ENCODE measurements at places on chromosomes 4 and X. TPM values are rescaled to one million over a fixed set of nuclear protein-coding genes. Genes with fewer than 3 reads are reported as not detected.

MCF2 gene
- 0.16 TPM for total RNA-seq

XG gene
- total RNA-seq: 1.1 TPM

ARMCX5 gene
- total RNA-seq: 6.0 TPM

ARMCX1 gene
- 58.2 TPM for total RNA-seq

CLGN gene
- 2.9 TPM for total RNA-seq

CTAG1A gene
- not detected for total RNA-seq

DCAF8L2 gene
- total RNA-seq: not detected

FAM9B gene
- not detected for total RNA-seq

SLIT2 gene
- 49.0 TPM for total RNA-seq

SSX2 gene
- not detected for total RNA-seq

PPBP gene
- not detected for total RNA-seq

UGT2B11 gene
- total RNA-seq: 0.49 TPM

ASB9 gene
- total RNA-seq: 1.1 TPM

NOX1 gene
- 0.33 TPM for total RNA-seq

SSR4 gene
- 162 TPM for total RNA-seq

MBTPS2 gene
- 12.2 TPM for total RNA-seq

IGFBP7 gene
- 834 TPM for total RNA-seq

IL15 gene
- total RNA-seq: 11.4 TPM

PAGE5 gene
- not detected for total RNA-seq

SUPT20HL1 gene
- 1.1 TPM for total RNA-seq

PAK3 gene
- total RNA-seq: 1.1 TPM

RASL11B gene
- 0.54 TPM for total RNA-seq

ENAM gene
- 0.28 TPM for total RNA-seq

LGI2 gene
- total RNA-seq: 2.5 TPM

FAM53A gene
- 1.4 TPM for total RNA-seq

ANAPC10 gene
- 23.2 TPM for total RNA-seq

CPLX1 gene
- 0.49 TPM for total RNA-seq

BEX1 gene
- 8.9 TPM for total RNA-seq

NR0B1 gene
- total RNA-seq: not detected

NXF3 gene
- not detected for total RNA-seq

TRIM61 gene
- 2.8 TPM for total RNA-seq

UGT2B15 gene
- not detected for total RNA-seq

MAGEA4 gene
- total RNA-seq: not detected

PLS3 gene
- total RNA-seq: 50.2 TPM

RASSF6 gene
- not detected for total RNA-seq

PHOX2B gene
- total RNA-seq: 2.5 TPM

TLL1 gene
- 4.9 TPM for total RNA-seq

BEX4 gene
- total RNA-seq: 86.6 TPM

TCEAL5 gene
- not detected for total RNA-seq

DNAAF6 gene
- not detected for total RNA-seq

ANXA10 gene
- not detected for total RNA-seq

SLC6A14 gene
- total RNA-seq: not detected

TMEM144 gene
- total RNA-seq: 6.1 TPM

LANCL3 gene
- total RNA-seq: 7.5 TPM

DMD gene
- 260 TPM for total RNA-seq

KLF3 gene
- total RNA-seq: 38.7 TPM

NHSL2 gene
- total RNA-seq: 11.0 TPM

EMCN gene
- total RNA-seq: 6.8 TPM

LNX1 gene
- total RNA-seq: 2.5 TPM

PLP1 gene
- total RNA-seq: 32.7 TPM

GPC3 gene
- total RNA-seq: 6.9 TPM

GASK1B gene
- 52.8 TPM for total RNA-seq
